ENCODE measurements at places on chromosomes 6 and 20. TPM values are rescaled to one million over a fixed set of nuclear protein-coding genes. Genes with fewer than 3 reads are reported as not detected.

DNA sequence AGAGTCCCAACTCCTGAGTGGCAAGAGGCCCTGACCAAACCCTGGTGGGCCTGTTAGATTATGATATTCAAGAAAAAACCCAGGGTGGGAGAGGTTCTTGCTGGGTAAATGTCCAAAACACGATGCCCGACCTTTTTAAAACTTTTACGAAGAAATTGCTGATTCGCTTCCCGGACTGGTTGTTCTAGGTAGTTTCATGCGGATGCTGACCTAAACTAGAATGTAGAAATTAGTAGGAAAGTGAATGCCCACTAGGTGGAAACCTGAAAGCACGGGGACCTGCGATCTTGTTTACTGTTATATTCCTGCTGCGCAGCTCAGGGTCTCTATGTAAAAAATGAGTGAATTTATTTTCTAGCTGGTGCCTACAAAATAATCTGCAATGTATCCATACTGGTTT, 2.3 kb downstream of the RAE1 start:
- peak; percentile 42 for DNase-seq

GRCh38 chr20:19531446-19531845, 226.6 kb upstream of the RIN2 start:
- DNase-seq, result no peak

- DNase-seq, result no peak
These were observed 466.5 kb downstream of the MMUT start for GRCh38 chr6:48996461-48997119.

DNA sequence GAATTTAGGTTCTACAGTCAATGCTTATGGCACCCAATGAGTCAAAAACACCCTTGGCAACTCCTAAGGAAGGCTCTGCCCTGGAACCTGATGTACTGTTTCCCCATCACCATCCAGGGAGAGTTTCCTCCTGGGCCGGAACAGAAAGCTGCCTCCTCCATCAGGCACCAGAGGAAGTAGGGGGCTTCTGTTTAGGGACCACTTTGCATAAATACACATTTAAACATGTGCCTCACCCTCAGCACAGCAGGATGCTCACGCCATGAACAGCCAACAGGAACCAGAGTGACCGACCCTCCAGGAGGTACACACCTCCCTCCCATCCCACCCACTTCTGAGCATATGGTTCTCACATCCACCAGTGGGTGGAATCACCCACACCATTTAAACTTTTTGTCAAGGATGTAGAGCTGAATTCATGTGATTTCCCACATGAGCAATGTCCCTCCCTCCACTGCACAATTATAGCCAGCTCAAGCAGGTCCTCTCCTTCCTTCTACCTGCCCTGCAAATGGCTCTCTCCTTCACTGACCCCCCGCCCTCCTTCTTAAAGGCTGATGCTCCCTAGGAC, 14.8 kb downstream of the DDRGK1 start:
- no peak for DNase-seq

CALHM6 gene
- 0.88 TPM for total RNA-seq

NRSN1 gene
- not detected for total RNA-seq

PLEKHG1 gene
- 0.88 TPM for total RNA-seq

GRCh38 chr6:40923326-40923725, 115.7 kb downstream of the UNC5CL start:
- no peak for DNase-seq

CRISP1 gene
- total RNA-seq, result not detected

- peak; percentile 72 for DNase-seq
These were observed 41.8 kb upstream of the LAMA4 start for GRCh38 chr6:112296122-112296521.

DOK5 gene
- total RNA-seq, result 12.7 TPM

GRCh38 chr6:163226181-163226835, 188.2 kb upstream of the QKI start:
- DNase-seq, result no peak

DNA sequence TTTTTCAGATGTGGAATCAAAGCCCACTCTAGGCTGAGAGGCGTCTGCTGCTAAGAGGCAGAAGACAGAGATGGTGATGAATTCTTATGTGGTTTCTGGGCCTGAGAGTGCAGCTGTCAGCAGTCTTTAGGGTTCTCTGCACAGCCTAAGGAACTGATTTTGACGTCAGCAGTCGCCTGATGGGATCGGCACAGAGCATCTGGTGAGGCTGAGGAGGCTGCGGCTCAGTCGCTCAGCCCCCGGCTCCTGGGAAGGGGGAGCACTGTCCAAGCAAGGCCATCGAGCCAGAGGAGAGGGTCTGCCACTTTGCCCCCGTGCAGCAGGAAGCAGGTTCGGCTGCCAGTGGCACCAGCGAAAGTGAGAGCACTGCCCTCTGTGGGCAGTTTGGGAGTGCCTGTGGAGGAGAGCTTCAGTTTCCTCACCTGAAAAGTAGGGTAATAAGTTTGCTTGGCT, 92.5 kb downstream of the TCP11 start:
- peak; percentile 44 for DNase-seq

PRDM13 gene
- total RNA-seq, result not detected

DNA sequence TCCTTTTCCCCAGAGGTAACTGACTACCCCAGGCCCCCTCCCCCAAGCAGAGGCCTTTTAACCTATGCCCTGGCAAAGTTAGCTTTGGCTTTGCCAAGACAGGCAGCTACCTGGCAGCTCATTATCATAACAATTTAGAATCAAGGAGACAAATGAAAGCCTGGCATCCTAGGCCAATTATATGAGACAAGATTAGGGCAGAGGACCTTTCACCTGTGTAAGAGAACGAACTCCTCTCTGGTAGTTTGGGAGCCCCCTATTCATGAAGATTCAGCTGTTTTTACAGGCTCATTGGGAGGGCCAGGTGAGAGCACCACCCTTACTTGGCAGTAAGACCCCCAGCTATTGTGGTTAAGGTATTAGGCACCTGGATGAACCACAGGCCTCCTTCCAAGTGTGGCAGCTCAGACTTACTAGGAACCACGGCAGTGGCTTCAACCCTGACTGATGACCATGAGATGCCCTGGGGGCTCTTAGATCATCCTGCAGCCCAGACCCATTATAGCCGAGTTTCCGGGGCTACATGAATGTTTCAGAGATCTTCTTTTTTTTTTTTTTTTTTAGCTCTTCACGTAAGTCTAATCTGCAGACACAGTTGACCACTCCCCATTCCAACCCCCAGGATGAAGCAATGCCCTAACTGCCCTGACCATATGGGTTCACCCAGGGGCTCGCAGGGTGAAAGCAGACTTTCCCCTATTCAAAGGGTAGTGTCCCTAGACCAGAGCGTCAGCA, 56.2 kb downstream of the RAB44 start:
- peak; percentile 51 for DNase-seq

DNA sequence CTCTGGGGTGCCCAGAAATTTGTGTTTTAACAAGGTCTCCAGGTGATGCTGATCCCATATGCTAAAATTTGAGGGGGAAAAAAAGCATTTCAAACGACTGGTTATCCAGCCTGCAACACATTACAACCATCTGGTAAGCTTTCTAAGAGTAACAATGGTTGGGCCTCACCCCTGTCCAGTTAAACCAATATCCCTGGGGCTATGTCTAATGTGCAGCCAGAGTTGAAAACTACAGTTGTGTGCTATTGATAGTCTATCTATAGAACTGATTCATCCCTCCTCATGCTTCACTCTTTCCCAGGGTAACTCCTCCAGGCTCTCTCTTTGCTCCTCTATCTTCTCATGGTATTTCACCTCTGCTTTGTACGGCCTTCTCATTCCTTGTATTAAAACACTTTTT, 458.3 kb downstream of the MMUT start:
- no peak for DNase-seq

DNA sequence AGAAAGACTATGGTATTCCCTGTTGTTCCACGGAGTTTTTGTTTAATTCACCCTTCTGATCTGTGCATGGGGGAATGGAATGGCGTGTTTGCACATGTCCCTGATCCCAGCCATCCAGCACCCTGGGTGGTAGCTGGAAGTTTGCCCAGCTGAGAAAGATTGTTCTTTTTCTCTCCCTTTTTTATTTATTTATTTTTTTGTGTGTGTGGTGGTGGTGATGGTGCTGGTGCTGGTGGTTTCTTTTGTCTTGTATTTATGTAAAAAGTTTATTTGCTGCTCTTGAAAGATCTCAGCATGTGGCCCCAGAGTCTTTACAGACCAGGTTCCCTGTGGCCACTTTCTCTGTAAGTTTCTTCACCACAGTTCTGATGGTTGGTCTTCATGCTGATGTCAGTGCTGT, 372.6 kb downstream of the UTRN start:
- no peak for DNase-seq

DNA sequence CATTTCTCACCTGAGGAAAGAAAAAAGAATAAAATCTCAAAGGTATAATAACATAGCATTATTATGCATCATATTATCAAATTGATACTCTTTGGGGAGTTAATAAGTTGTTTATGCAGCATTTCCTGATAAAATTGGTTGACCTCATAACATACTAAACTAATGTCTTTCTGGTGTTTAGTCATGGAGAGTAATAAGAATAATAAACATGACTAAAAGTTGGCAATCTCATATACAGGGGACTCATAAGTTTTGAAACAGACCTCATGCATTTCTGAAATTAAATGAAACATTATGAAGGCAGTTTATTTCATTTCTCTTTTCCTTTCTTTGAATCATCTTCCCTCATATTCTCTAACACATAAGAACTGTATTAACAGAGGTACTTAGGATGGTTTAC, 60.5 kb upstream of the PRDM1 start:
- no peak for DNase-seq

GRCh38 chr20:37627060-37627766, 66.6 kb upstream of the CTNNBL1 start:
- DNase-seq, result no peak

- no peak for DNase-seq
These were observed 428.3 kb downstream of the ADGRB3 start for GRCh38 chr6:69063401-69063800.

- DNase-seq, result peak; percentile 79
These were observed 15.0 kb downstream of the SCAND1 start for GRCh38 chr20:35939264-35939663.

DNA sequence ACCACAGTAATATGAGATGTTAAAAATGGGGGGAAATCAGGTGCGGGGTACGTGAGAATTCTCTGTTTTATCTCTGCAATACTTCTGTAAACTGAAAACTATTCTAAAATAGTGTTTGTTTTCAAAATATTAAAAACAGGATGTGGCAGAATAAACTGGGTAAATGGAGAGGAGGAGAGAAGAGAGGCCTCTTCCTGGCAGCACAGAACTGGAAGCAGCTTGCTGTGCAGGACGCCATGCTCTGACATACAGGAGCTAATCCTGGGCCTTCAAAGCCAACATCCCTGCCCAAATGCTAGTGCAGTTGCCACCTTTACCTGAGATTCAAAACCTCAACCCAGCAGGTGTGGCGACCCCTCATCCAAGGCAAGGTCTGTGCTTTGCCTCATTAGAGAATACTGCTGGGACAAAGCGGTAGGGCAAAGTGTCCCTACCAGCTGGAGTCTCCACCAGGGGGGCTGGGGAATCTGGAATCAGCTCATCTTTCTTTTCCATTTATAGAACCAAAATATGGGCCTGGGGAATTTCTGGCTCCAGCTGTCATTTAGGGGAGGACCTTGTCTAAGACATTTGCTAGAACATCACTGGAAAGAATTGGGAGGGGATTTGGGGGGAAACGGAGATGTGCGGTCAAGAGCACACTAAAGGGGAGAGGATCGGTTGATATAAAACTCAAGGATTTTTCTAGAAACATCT, 67.3 kb downstream of the SCML4 start:
- no peak for DNase-seq

PAK5 gene
- total RNA-seq, result not detected

DNA sequence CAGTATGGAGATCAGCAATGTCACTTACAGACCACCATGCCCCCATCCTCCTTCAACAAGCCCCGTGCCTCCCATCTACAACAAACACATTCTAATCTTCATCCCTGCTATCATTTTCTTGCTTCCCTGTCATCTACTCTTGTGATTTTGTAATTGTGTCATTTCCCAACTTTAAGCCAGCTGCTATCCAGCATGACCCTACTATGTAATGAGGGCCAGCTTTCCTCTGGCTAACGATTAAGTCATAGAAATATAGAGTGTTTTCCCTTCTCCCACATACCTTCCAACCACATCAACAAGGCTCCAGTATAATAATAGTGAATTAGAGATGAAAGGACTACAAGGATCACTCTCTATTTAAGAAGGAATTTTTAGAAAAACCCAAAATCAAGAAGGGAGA, 607.0 kb downstream of the TENT5A start:
- no peak for DNase-seq

DNA sequence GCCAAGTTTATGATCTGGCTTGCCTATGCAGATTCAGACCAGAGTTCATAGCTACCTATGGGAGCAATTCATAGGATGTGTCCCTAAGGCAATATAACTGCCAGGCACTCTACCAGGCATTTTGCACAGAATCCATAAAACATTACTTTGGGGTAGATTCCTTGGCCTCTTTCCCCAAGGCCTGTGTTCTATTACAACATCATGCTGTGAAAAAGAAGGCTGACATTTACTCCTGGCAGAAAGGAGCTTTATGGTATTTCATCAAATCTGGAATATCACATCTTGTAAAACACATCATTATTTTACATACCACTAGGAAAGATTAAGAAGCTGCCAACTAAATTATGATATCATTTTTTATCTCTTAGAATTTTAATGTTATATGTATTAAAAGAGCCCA, 287.0 kb upstream of the MARCKS start:
- DNase-seq, result peak; percentile 39

All from osteoblast (primary cell).